NCI-H2029 (cell line): ENCODE measurements at places on chromosomes 11 and 22.
A peak's percentile ranks its signal among the peaks of the same experiment; 100 is the strongest.

- DNase-seq: no peak
These were observed 58.6 kb downstream of the APOL1 start for GRCh38 chr22:36311386-36312085.

- no peak for DNase-seq
These were observed 150.6 kb downstream of the GRIK4 start for GRCh38 chr11:120662071-120662676.

DNA sequence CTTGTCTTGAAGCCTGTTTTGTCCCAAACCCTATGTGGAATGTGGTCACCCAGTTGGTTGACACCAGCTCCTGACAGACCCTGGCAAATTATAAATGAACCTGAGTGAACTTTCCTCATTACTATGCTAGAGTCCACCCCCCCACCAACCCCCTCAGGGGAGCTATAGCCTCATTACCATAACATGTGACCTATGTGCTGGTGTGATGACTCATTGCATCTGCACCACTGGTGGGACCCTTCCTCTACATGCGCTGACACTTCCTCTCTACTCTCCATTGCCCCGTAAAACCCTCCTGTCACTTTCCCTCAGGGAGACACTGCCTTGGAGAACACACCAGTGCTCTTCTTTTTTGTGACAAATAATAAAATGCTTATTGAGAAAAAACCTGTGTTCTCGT lies 105.0 kb upstream of the SESN3 start:
- no peak for DNase-seq

- no peak for DNase-seq
These were observed 229.5 kb downstream of the TTC28 start for GRCh38 chr22:28450109-28450508.

GRCh38 chr11:57885298-57886050 lies 123.9 kb downstream of the CTNND1 start:
- no peak for DNase-seq

- no peak for DNase-seq
These were observed 1107.6 kb downstream of the BRD1 start for GRCh38 chr22:48719978-48720661.

- no peak for DNase-seq
These were observed 53.1 kb upstream of the SEPTIN5 start for GRCh38 chr22:19661156-19661555.

DNA sequence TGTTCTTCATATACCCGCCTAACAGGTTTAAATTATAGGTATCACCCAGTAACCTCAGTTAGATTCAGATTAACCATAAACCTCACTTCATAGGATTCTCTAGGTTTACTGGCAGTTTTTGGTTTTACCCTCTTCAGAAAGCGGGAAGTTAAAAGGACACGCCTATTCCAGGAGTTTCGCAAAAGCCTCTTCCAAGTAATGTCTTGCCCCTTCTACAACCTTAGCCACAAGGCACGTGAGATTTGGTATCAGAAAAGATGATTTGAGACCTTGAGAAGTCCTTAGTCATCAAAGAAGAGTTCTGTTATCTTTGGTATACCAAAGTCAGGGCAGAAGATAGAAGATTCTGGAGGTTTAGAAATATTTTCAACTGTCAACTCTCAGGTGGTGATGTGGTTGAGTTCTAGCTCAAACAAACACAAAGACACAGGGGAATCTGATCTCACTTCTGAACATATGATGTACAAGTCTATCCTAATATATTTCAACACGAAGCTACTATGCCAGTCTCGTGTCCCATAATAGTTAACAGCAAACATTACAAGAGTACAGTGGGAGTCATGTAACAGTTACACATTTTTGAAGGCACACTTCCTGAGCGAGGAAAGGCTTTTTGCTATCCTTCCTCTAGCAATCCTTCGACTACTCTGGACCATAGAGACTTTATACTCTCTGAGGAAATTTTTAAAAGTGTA lies 103.5 kb downstream of the USP35 start:
- no peak for DNase-seq

- DNase-seq: no peak
These were observed 980.6 kb downstream of the NTM start for GRCh38 chr11:132351050-132351449.

- no peak for DNase-seq
These were observed 48.2 kb downstream of the SGSM3 start for GRCh38 chr22:40418366-40419201.

DNA sequence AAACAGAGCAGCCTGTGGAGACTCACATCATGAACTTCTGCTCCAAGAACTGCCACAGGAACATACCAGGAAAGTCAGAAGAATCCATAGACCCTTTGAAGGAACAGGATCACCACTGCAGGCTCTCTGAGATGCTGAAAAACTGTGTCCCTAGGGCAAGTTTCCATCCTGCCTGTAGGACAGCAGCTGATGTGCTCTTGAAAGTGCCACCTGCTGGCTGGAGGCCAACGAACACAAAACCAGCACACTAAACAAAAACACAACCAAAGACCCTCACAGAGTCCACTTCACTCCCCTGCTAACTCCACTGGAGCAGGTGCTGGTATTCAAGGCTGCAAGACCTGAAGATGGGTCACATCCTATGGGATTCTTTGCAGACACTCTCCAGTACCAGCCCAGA lies 12.0 kb upstream of the NXPE1 start:
- no peak for DNase-seq

DNA sequence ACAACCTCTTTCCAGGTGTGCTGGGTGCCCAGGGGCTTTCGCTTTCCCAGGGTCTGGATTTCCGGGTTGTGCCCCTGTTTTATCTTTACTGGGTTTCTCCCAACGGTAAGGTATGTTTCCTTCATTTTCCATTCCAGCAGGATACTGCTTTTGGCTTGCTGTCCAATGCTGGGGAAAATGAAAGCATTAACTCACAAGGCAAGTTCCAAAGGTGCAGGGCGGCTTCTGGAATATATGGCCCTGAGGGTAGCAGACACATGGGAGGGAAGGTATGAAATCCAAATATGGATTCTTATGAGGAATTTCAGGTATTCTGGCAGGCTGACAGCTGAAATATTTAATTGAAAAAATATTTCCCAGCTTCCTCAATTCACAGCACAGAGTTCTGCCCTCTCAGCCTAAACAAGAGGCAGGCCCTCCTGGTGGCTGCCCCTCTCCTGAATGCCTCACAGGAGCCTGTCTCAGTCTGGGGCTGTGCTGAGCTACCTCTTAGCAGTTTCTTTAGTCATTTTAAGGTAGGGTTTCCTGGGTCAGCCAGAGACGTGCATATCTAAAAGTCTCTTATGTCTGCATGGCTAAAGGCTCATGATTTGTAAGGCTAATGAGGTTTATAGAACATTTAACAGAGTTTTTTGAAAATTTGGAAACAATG lies 318.6 kb upstream of the B3GAT1 start:
- DNase-seq: no peak

GRCh38 chr22:41822317-41823057 lies 10.4 kb upstream of the SREBF2 start:
- peak; percentile 36 for DNase-seq

GRCh38 chr11:78429209-78429608 lies 11.6 kb upstream of the GAB2 start:
- DNase-seq: no peak

DNA sequence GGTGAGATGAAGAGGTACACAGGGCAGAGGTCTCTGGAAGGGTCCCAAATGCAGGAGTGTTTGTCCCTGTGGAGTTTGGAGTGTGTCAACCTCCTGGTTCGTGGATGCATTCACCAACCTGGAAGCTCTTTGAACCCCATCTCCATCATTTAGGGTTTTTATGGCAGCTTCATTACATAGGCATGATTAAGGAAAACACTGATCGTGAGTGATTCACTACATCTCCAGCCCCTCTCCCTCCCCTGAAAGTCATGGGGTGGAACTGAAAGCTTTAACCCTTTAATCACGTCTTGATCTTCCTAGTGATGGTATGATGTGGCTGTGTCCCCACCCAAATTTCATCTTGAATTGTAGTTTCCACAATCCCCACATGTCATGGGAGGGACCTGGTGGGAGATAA lies 19.8 kb upstream of the INCENP start:
- no peak for DNase-seq

- peak; percentile 78 for DNase-seq
These were observed 11.1 kb upstream of the PHLDA2 start for GRCh38 chr11:2940147-2940920.

DNA sequence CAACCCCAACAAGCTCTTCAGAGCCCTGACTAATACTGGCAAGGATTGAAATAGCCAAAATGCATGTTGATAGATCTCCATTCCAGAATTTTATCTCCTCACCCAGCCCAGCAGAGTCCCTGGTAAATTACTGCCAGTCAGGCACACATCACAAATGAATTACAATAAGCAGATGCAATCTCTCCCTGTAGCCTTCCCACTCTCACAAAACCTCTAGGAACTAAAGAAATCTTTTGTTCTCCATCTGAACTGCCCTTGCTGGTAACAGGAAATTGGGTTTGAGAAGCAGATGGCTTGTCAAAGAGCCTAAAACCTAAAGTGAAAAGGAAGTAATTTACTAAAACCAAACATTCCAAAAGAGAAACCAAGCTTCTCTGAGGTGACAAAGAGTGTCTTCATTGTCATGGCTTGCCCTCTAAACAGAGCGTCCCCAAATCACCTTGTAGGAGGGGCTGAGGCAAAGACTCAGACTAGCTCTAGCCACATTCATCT lies 59.5 kb downstream of the FAM168A start:
- no peak for DNase-seq

GRCh38 chr11:61684870-61685616 lies 4.9 kb downstream of the DAGLA start:
- DNase-seq: no peak

DNA sequence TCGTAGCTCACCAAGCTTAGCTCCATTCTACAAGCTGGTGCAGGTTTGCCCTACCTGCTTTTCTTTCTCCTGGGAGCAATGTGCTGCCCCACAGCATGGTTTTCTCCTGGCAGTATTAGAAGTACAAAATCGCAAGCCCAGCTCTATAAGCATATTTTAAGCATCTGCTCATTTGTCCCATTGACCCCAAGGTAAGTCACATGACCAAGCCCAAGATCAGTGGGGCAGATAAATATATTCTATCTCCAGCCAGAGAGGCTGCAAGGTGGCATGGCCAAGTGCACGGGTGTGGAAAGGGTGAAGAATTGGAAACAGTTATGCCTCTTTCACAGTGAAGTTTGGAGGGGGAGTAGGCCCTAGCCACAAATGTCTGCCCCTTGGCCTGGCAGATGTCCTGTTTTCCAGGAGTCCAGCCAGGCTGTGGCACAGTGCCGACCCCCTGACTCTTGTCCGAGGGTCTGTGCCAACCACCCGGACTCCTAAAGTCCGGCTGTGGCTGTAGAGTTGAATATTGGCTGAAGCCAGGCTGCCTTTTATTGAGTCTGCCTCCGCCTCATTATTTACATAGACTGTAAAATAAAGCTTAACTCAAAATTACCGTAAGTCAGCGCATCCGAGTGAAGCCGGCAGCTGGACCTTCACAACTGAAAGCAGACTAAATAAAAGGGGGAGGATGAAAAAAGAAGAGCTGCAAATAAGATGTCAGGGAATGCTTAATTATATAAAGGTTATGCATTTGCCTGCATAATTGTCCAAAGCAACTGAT lies 165.7 kb downstream of the COMMD9 start:
- no peak for DNase-seq

DNA sequence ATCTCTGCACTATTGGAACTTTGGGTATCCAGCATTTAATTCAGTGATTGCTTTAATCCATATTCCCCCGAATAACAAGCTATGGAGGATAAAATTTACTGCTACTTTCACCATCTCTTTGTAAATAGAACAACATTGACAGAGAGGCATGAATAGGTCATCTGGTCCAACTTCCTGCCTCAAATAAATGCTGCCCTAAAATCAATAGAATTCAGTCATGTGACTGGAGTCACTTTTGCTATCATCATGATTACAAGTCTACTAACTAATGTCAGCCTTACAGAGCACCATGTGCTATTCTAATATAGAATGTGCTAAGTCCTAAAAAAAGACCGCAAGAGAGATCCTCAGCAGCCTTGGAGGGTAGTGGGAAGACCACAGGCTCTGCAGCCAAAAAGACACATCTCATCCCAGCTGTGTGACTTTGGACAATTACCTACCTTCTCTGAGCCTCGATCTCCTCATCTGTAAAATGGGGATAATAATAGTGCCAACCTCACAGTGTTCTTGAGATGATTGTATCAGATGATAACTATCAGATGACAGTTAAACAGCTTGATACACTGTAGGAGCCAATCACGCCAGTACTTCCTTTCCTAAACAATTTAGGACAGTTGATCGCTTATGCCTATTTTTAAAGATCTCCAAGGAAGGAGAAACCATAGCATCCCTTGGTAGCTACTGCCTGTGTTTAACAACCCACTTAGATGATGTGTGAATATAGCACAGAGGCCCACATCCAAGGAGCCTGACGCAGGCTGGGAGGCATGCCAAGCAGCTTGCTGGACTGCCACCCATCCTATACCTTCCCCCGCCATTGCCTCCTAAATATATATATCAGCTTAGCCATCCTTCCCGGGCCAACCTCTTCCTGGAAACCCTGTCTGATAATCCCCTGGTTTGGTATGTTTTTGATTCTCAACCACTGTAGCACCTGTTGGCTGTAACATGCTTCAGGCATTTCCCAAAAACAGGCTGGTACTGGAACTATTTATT lies 77.3 kb upstream of the PHF21A start:
- no peak for DNase-seq

GRCh38 chr11:126594921-126595367 lies 239.5 kb downstream of the ST3GAL4 start:
- peak; percentile 76 for DNase-seq

GRCh38 chr11:102683277-102683676 lies 22.3 kb downstream of the MMP27 start:
- DNase-seq: no peak

DNA sequence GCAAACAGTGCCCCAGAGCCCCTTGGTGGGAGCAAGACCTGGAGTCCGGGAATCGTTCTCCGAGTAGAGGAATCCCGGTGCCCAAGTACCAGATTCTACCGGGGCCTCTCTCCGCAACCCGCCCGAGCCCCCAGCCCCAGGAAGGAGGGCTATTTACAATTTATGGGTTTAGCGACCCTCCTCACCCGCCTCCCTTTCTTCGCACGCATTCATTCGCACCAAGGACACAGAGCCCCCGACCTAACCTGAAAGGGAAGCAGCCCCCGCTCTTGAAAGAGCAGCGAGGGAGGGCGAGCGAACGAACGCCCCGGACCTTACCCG lies 628 bp downstream of the LRP4 start:
- DNase-seq: no peak
